Germinal center (tissue), 1 donor: ENCODE measurements at places on chromosomes 5 and 9.

DNA sequence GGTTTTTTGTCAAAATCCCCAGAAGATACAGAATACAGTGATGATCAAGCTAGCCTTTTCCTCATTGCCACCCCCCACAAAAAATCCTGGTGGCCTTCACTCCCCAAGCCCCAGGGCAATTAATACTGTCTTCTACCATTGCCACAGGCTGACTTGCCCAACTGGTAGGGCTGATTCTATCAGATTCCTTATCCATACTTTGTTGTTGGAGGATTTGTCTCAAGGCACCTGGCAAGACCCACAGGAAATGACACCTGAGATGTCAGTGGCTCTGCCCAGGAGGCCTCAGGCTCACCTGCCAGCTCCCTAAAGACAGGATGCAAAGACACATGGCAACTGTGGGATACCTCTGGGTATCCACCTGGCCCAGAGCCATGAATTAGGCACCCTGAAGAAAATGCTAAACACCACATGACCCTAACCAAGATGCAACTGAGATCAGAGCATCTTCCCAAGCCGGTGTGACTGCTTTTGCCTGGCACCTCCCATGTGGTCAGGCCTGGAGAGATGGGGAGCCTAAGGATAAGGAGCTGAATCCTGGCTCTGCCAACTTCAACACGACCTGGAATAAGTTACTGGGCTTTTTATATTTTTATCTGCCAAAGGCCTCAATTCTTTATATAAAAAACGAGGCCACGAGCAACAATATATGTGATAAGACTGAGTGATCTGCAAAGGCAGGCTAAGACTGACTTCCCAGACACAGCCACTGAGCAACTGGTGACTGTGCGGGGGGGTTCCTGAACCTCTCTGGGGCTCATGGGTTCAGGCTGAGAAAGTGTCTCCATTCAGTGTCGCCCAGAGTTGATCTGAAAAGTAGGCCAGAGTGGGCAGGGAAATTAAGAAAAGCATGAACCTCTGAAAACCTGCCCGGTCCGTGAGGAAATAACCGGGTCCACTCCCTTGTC lies 944 bp downstream of the ATOX1 start:
- DNase-seq: peak; percentile 35

DNA sequence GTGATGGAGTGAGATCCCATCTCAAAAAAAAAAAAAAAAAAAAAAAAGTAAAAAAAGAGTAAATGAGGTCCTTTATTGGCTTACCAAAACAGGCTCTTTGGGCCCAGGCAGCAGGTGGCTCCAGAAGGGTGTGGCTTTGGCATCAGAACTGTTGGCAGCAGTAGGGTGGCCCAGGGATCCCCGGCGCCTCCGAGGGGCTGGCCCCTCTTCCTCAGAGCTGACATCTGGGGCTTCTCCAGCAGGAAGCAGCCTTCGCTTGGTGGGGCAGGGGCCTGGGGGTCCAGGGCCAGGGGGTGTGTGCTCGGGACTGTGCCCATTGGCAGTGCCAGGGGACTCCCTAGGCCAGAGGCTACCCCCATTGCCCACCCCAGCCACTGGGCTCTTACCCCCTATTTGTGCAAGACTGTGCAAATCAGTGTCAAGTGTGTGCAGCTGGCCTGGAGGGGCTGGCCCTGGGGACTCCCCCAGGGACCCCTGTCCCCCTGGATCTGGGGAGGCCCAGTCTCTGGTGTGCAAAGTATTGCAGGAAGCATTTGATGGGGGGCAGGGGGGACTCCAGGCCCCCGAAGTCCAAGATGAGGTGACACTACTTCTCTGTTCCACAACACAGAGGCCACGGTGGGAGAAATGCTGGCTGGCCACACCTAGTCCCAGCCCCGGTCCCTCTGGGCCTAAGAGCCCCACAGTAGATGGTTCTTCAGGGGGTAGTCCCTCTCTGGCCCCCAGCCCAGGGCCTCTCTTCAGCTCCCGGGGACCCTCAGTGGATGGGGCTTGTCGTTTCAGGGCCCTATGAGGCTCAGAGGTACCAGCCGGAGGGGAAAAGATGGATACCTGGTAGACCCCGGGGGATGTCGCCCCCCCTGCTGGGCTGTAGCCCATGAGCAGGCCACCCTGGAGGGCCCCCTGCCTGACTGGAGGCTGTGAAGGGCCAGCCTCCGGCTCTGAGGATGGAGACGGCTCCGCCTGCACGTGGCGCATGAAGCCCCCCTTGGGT lies 4.7 kb upstream of the STOML2 start:
- DNase-seq: no peak

GRCh38 chr5:115713408-115713807 lies 87.6 kb upstream of the TMED7 start:
- no peak for DNase-seq

- no peak for DNase-seq
Measured at GRCh38 chr9:136693490-136694162, 6.4 kb upstream of the AGPAT2 start.

- DNase-seq: no peak
Measured at GRCh38 chr5:175250426-175250825, 193.6 kb downstream of the DRD1 start.
